Midbrain (tissue), 1 donor: ENCODE measurements at places on chromosomes 11 and 22.

DNA sequence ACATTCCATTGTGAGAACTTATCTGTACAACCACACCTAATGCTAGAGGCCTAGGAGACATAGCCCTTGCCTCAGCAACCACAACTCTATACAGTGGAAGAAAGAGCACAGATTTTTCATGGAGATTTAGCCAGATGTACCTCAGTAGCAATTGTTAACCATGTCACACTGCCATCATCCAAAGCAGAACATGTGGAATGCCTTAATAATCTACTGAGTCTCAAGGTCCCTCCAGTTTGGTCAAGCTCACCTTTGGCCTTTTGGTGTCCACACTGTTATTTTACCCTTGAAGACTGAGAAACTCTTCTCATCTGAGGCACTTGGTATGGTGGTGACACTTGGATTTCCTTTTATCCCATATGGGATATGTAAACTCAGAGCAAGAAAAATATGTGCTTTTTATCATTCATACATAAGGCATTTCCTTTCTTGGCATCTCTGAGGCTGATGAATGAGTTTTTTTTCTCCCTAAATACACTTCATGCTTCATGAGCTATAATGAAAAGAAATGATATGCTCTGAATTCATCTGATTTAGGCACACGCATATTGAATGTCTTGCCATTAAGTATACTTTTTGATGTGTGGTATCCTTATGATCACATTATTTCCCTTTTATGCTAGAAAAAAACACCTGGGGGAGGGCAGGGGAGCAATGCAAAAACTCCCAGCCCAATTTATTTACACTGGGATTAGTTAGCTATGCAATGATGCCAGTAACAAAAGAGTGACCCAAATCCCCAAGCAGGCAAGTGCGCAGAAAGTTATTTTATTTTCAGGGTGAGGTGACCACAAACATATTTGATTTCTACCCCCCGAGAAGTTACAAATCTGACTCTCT lies 63.3 kb upstream of the ME3 start:
- DNase-seq, result no peak

GRCh38 chr11:65546217-65546958 lies 11.8 kb downstream of the LTBP3 start:
- DNase-seq, result no peak

- no peak for DNase-seq
These were observed 3.1 kb downstream of the TRMT112 start for GRCh38 chr11:64314146-64314804.

DNA sequence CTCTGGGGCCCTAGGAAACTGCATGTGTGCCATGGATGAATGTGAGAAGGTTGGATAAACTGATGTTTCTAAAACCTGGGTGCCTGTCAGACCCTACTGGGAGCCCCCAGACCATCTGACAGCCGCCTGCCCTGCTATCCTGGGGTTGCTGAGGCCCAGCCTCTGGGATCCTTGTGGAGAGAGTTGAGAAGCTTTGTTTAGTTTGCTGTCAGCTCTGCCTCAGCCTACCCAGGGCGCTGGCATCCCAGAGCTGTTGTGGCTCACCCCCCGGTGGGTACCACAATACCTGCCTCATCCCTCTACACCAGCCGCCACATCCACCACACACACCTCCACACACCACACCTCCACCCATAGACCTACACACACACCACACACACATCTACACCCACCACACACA lies 38.5 kb upstream of the HMOX1 start:
- DNase-seq, result no peak

DNA sequence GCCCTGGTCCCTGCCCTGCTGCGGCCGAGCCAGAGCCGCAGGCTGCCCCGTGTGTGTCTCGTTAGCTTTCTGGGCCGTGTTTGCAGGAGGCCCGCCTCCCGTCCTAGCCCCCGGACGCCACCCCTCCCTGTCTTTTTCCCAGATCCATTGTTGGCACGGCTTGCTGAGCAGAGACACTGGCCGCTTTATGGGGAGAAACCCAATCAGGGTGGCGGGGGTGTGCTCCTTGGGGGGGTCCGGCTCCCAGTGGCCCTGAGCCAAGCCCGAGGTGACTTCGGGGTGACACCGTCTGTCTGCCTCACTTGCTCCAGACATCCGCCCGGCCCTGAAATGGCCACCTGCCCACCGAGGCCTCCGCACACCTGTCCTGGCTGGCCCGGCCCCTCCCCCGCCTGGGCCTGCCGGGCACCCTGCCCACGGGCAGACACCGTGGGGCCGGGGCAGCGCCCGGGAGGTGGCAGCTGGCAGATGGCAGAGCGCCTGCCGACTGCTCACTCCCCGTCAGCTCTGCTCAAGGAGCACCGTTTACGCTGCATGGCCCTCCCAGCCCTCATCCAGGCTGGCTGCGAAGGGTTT lies 43.1 kb upstream of the PPARA start:
- peak; percentile 87 for DNase-seq

- no peak for DNase-seq
These were observed 26.2 kb upstream of the TMEM123 start for GRCh38 chr11:102478673-102479299.

GRCh38 chr11:29124470-29124869 lies 892.4 kb downstream of the KCNA4 start:
- no peak for DNase-seq

DNA sequence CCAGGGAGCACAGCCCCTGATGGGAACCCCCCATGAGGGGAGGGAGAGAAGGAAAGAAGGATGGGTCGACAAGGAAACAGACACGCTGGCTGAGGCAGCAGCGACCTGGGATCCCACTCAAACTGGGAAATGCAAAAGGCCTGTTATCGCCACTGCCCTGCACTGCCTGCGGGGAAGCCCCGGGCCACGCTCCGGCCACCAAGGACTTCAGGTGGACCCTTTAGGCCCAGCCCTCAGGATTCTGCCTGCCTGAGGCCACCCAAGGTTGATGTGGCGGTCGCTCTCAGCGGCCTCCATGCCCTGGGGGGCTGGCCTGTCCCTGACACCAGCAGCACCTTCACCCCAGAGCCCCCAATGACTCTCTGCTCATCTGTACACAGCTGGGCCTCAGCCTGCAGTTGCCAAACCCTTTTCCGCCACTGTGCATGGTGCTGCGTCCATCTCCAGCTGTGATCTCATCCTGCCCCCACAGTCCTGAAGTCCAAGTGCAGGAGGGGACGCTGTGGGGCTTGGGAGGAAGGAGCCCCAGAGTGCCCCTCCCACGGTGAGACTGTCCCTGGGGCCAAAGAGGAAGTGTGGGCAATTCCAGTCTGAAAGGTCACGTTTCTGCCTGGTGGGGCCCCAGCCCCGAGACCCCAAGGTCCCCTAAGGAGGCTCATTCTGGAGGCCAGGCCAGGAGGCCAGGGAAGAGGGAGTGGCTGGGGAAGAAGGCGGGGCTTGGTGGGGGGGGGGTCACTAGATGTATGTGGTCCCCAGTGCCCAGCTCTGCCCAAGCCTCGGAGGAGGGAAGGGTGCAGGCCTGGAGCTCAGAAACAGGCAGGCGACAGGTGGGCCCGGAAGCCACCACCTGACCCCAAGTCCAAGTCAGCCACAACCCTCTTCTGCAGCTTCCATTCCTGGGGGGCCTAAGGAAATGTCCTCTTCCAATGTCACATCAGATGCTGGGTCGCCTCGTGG lies 31.6 kb downstream of the OSBPL5 start:
- no peak for DNase-seq

GRCh38 chr11:49405743-49406142 lies 197.3 kb upstream of the FOLH1 start:
- no peak for DNase-seq

DNA sequence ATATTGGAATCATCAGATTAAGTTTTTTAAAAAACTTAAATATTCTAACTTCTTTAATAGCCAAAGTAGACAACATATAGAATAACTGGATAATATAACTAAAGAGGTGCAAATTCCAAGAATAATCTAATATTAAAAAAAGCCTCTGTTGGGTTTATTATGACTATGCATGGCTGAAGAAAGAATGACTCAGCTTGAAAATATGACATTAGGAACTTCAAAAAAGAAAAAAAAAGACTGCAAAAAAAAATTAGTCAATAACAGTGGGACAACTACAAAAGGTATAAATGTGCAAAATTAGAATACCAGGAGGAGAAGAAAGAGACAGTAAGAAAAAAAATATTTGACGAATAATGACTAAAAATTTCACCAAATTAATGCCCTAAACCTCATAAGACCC lies 1178.0 kb downstream of the JRKL start:
- DNase-seq, result no peak

GRCh38 chr11:95877291-95877690 lies 46.6 kb downstream of the MTMR2 start:
- DNase-seq, result no peak

DNA sequence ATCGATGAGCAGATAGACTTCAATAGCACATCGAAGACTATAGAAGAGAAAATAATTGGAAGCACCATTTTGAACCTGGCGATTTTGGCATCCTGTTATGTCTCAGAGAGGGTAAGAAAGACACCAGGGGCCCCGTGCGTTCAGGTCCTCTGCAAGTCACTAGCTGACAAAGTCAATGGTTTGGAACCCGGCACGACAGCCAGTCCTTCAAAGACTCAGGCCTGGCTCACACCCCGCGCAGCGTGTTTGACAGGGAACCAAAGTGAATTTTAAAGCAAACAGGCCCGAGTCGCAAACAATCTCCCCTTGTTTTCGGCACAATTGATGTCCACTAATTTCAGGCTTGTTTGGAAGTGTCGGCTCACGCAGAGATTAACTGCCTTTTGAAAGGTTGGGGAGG lies 716.6 kb downstream of the BRD1 start:
- no peak for DNase-seq

- DNase-seq, result no peak
These were observed 23.1 kb upstream of the CD82 start for GRCh38 chr11:44542372-44542771.

- DNase-seq, result no peak
These were observed 275.0 kb upstream of the SESN3 start for GRCh38 chr11:95505927-95506426.

- no peak for DNase-seq
These were observed 9.0 kb upstream of the AGBL2 start for GRCh38 chr11:47724041-47724729.

- DNase-seq, result no peak
These were observed 204.7 kb downstream of the ST3GAL4 start for GRCh38 chr11:126560221-126560620.

DNA sequence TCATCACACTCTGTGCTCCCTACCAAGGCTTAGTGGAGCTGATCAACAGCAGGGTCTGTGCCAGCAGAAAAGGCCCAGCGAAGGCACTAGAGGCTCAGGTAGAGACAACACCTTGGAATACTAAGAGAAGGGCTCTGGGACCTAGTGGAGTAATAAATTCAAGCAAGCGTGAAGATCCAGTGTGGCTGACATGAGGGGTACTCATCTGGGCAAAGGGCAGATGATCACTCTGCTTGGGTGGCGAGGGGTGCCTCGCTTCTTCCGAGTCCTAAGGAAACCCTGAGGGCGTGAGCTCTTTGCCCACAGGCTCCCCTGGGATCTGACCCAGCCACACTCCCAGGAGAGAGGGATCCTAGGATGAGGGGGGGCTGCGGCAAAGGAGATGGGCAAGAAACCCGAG lies 3.5 kb upstream of the TPBGL start:
- DNase-seq, result no peak

GRCh38 chr11:96356848-96357247 lies 13.9 kb upstream of the MAML2 start:
- DNase-seq, result no peak

DNA sequence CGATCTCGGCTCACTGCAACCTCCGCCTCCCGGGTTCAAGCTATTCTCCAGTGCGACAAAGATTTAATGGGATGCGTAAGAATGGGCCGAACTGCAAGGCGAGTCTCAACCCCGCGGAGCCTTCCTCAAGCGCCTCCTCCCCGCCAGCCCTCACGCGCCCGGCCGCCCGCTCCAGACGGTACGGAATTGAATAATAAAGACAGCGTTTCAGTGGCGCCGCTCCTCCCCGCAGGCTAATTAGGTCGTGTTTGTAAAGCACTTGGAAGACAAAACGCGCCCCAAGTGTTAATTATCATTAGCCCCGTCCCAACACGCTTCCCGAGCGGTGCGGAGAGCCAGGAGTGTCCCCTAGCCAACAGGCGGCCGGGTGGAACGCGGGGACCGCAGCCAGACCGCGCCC lies 192.0 kb downstream of the BUD13 start:
- DNase-seq, result peak; percentile 58

DNA sequence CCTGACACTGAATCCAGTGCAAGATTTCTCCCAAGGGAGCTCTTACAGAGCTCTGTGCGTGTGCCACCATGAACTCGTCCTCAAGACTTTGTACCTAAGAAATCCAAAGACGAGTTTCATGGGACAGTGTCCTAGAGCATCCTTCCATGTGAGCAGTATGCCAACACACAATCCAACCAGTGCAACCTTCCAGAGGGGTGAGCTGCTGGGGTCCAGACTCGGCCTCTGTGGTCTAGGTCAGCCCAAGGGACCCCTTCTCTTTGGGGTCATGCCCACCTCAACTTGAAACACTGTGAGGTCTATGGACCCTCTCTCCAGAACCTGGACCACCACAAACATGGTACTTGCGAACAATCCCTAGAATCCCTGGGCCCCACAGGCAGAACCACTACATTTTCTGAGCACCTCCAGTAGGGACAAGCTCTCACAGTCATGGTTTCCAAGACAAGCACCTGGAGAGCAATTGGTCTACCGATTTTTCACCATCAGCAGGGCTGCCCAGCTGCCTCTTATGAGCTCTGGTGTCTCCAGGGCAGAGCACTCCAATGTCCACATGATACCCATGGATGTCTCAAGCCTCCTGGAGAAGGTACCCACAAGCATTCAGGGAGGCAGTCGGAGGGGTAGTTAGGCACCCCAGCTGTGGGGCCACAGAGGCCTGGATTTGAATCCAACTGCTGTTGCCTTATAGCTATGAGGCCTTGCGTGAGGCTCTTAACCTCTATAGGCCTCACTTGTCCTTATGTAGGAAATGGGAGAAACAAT lies 7.7 kb downstream of the CHST1 start:
- DNase-seq, result no peak

- DNase-seq, result no peak
These were observed 3.9 kb downstream of the RHOG start for GRCh38 chr11:3836903-3837302.

DNA sequence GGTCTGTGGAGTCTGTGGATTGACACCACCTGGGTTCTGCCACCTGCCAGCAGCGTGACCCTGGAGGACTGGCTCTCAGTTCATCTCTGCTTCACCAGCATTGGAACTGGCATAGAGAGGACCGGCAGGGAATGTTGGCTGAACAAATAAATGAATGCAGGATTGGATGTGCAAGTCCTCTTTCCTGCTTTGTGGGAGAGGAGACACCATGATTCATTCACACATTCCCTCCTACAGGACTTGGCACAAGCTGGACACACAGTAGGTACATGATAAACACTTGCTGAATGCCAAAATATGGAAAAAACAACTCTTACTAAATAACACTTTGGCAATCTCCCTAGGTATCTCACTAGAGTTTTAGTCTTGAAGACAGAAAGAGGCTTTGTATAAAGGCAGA lies 116.6 kb upstream of the NARS2 start:
- no peak for DNase-seq
